ENCODE measurements at places on chromosomes 5 and 9.

- no peak for DNase-seq
These were observed 213.8 kb upstream of the ZNF608 start for GRCh38 chr5:124960266-124960665.

DNA sequence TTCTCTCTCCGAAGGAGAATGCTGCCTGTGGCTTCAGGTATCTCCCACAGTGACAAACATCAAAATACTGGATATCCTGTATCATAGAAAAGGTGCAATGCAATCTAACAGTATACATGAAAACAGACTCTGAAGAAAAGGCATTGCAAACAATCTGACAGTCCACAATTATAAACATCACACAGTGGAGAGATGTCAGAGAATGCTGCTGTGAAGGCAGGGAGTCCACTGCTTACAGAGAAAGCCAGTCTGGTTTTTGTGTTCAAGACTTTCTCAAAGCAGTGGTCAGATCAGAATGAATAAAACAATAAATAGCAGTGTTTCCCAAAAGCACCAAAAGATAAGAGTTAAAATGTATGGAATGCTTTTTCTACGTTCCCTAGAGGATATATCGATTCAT lies 28.7 kb downstream of the TTC23L start:
- DNase-seq, result no peak

- DNase-seq, result no peak
These were observed 12.6 kb upstream of the KIF27 start for GRCh38 chr9:83933790-83934189.

DNA sequence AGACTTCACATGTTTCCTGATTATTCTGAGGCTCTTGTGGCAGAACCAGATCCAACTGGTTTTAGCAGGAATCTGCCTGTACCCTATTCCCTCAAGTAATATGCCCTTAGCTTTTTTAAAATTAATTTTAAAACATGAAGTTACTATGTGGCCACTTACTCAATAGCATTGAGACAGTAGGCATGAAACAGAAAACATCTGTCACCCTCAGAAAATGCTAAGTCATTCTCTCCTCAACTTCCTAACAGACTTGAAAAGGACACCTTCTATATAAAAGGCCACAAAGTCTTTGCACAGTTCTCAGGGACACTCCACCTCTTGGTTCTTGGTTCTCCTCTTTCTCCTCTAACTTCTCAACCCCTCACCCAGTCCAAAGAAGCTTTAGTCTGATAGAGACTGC lies 277.8 kb downstream of the RAB3C start:
- DNase-seq, result no peak
